Dermis microvascular lymphatic vessel endothelial cell (primary cell): ENCODE measurements at places on chromosomes 11 and 22. TPM values are rescaled to one million over a fixed set of nuclear protein-coding genes. Genes with fewer than 3 reads are reported as not detected.
A peak's percentile ranks its signal among the peaks of the same experiment; 100 is the strongest.

Gene TPH1
- under 0.01 TPM in 1 of 2 replicates, not detected in the other for total RNA-seq

Gene SLCO2B1
- total RNA-seq, result 5.0 and 8.2 TPM in 2 replicates

DNA sequence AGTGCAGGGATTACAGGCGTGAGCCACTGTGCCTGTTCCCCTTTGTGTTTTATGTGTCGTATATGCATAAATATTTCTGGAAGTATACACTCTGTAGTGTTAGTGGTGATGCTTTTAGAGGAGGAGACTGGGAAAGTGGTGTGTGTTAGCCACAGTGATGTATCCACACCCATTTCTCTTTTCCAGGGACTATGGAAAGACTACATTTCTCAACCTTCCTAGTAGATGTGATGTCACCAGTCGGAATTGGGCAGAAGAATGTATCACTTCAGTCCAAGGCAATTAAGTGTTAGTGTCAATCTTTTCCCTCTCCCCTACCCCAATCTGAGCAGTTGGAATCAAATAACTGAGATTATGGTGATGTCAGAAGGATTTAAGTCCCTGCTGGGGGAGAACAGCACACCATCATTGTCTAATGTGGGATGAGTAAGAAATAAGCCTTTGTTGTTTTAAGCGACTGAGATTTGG, 5.8 kb upstream of the ATG16L2 start:
- DNase-seq, result no peak

GRCh38 chr22:24420072-24420976, 7.1 kb upstream of the ADORA2A start:
- peak; percentile 93 for DNase-seq

DNA sequence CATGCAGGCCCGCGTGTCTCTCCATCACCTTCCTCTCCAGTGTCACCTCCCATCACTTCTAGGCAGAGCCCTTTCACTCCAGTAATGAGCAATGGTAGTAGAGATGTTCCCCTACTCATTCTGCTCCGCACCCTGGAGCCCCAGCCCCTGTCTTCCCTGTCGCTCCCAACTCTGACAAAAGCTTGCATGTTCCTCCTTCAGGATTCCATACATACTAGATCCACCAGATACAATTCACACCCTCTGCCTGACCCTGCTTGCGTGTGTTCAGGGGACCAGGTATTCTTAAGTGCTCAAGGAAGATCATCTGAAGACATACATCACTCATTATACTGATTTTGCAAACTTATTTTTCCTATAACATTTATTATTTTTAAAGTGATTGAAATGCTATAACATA, 222.7 kb downstream of the SNX19 start:
- DNase-seq, result no peak

DNA sequence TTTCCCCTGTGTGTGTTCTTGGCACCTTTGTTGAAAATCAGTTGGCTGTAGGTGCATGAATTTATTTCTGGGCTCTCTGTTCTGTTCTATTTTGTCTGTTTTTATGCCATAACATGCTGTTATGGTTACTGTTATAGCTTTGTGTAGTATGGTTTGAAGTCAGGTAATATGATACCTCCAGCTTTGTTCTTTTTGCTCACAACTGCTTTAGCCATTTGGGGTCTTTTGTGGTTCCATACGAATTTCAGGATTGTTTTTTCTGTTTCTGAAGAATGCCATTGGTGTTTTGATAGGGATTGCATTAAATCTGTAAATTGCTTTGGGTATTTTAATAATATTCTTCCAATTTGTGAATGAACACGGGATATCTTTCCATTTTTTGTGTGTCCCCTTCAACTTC, 4.7 kb downstream of the PEX26 start:
- DNase-seq, result no peak

- DNase-seq, result no peak
Observed at GRCh38 chr11:16186680-16187079, 169.7 kb downstream of the SOX6 start.

- DNase-seq, result peak; percentile 94
Observed at GRCh38 chr11:72040491-72041363, 39.6 kb downstream of the NUMA1 start.

GRCh38 chr11:26158251-26158650, 173.7 kb upstream of the ANO3 start:
- no peak for DNase-seq

GRCh38 chr22:29848111-29848510, 10.0 kb upstream of the ASCC2 start:
- DNase-seq, result no peak

- DNase-seq, result no peak
Observed at GRCh38 chr11:8908099-8908498, 2.9 kb upstream of the AKIP1 start.
